ENCODE measurements at places on chromosomes 6 and 20. TPM values are rescaled to one million over a fixed set of nuclear protein-coding genes. Genes with fewer than 3 reads are reported as not detected.

PI3 gene
- total RNA-seq = not detected

GRCh38 chr6:105121981-105122380 lies 57.8 kb downstream of the POPDC3 start:
- DNase-seq = peak; percentile 5

CAPN11 gene
- not detected for total RNA-seq

DNA sequence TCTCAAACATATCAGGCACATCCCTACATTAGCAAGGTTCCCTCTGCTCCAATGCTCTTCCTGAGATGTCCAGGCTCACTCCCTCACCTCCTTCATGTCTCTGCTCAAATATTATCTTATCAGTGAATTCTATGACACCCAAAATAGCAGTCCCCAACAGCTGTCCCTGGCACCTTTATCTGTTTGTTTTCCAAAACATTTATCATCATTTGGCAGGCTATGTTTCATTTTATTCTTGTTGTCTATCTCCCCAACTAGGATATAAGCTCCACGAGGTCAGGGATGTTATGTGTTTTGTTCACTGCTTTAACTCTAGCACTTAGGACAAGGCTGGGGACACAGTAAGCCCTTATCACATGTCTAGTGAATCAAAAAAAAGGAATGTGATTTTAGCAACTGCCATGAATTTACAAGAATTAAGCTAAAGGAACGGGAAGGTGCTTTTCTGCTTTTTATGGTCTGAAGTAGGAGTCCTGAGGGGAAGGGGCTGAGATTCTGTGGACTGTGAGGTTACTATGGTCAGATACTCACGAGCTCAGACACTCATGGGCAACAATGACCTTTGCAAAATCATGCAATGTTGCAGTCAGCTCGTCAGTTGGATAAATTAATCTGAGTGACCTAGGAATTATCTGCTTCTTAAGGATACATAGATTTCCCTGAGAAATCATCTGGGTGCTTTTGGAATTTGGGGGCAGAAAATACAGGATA lies 1.9 kb upstream of the IL22RA2 start:
- DNase-seq = no peak

SLC32A1 gene
- total RNA-seq = not detected

- no peak for DNase-seq
Measured at GRCh38 chr6:135118134-135118730, 62.9 kb upstream of the MYB start.

- DNase-seq = peak; percentile 52
Measured at GRCh38 chr6:88722686-88723085, 240.7 kb downstream of the RNGTT start.

DNA sequence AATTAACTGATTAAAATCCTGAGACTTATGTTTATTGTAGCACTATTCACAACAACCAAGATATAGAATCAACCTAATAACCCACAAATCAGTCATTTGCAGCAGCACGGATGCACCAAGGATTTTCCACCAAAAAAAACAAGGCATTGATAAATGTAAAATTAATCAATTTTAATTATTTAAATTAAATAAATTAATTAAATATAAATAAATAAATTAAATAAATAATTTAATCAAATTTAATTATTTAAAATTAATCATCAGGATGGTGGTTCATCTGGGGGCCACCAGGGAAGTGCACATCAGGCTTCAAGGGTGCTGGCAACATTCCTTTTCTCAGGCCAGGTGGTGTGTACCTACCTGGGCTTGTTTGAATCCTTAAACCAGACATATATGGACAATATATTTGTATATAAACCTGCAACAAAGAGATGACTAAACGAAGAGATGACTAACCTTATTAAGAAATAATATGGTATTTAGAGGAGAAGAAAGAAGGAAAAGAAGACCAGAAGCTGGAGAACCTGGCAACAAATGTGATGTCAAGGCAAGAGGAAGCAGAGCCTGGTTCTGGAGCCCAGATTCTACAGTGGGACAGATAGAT lies 89.2 kb downstream of the CD164 start:
- DNase-seq = no peak

- no peak for DNase-seq
Measured at GRCh38 chr6:28726569-28727309, 197.0 kb downstream of the TRIM27 start.

DNA sequence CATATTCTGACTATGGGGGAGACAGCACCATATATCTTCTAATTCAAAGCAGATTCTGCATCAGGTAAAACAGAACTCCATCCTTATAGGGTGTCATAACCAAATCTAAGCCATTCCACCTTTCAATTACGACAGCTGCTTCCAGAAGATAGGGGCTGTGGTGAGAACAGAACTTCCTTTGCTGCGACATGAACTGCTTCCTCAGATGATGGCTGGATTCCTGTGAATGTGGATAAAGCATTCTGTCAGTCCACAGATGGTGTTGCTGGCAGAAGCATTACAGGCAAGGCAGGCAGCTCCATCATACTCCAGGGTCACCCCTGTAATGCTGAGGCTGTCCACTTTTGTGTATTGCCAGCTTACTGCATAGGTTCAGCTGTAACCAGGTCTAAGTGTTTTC lies 172.1 kb upstream of the PROKR2 start:
- no peak for DNase-seq

BLCAP gene
- total RNA-seq = 37.7 TPM

DNA sequence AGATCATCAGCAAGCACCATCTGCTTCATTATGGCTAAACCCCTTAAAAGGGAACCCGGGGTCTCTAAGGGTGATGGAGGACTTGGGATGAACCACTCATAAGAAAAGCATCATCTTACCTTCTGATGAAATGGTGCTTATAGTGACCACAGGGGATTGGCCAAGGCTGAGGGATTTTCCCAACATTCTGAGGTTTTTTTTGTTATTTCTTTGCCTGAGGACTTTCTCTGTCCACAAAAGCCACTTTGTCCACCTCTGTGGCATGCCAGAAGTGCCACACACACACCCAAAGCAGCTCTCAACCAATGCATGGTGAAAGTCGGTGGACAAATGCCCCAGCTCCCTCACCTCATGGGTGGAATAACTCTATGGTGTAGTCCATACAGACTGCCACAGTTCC lies 79.3 kb upstream of the TOP1 start:
- DNase-seq = no peak

RAET1E gene
- under 0.01 TPM for total RNA-seq

SOBP gene
- total RNA-seq = 1.9 TPM

DNA sequence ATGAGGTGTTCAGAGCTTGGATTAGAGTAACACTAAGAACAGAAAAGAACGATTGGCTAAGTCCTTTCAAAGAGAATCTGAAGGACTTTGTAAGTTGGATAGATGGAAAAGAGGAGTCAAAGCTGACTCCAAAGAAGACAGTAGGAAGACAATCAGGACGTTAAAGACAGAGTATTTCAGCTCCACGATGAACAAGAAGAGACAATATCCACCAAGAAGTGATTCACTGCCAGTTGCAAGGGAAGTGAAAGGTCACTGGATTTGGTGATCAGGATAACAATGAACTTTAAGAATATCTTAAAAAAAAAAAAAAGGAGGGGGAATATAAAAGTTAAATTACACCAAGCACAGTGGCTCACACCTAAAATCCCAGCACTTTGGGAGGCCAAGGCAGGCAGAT lies 17.9 kb downstream of the REPS1 start:
- DNase-seq = no peak

DNA sequence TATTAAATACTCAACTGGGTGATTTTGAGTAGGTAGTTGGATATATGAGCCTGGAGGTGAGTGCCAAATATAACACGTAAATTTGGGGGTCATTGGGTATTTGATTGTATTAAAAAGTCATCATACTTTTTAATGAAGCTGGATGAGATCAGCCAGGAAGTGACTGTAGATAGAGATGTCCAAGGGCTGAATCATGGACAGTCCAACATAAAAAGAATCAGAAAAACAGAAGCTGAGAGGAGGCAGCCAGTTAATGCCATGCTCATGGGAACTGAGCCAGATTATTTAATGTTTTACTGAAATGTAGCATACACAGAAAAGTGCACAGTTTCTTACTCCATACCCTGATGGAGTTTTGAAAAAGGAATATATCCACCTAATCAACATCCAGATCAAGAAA lies 435.5 kb upstream of the PLCB4 start:
- DNase-seq = no peak

CCR6 gene
- not detected for total RNA-seq

- DNase-seq = no peak
Measured at GRCh38 chr6:35176301-35177024, 35.3 kb upstream of the TCP11 start.

- DNase-seq = no peak
Measured at GRCh38 chr6:903761-904160, 210.8 kb upstream of the EXOC2 start.

GRCh38 chr6:46510651-46511050 lies 19.4 kb upstream of the RCAN2 start:
- DNase-seq = peak; percentile 67

DLK2 gene
- total RNA-seq = 0.64 TPM

GRCh38 chr6:72850469-72850868 lies 228.6 kb downstream of the KCNQ5 start:
- DNase-seq = no peak

GRCh38 chr6:5894357-5894756 lies 112.4 kb downstream of the NRN1 start:
- DNase-seq = no peak

DNA sequence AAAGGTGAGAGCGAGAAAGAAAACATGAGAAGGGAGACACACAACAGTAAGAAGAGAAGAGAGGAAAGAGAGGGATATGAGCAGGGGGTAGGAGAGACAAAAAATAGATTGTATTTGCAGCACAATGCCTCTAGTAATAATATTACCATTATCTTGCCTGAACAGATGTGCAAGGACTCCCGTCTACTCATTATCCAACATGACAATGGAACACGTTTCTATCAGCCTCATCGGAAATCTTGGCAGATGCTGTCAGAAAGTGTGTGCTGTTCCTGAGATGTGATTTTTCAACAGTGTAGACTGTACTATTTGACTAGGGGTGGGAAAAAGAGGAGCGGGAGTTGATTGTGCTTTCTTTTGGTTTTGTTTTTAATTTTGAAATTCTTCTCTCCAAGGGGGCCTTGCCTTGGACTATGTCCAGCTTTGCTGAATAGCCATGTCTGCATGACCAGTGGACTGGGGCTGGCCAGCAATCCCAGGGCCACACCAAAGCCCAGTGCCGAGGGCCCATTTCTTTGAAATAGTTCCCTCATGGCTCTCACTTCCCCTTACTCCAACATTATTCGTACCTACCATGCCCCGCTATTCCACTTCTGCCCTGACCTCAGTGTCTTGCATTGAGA lies 11.3 kb upstream of the TRAM2 start:
- DNase-seq = no peak

GRCh38 chr6:37074053-37074827 lies 68.8 kb downstream of the FGD2 start:
- peak; percentile 81 for DNase-seq

DNA sequence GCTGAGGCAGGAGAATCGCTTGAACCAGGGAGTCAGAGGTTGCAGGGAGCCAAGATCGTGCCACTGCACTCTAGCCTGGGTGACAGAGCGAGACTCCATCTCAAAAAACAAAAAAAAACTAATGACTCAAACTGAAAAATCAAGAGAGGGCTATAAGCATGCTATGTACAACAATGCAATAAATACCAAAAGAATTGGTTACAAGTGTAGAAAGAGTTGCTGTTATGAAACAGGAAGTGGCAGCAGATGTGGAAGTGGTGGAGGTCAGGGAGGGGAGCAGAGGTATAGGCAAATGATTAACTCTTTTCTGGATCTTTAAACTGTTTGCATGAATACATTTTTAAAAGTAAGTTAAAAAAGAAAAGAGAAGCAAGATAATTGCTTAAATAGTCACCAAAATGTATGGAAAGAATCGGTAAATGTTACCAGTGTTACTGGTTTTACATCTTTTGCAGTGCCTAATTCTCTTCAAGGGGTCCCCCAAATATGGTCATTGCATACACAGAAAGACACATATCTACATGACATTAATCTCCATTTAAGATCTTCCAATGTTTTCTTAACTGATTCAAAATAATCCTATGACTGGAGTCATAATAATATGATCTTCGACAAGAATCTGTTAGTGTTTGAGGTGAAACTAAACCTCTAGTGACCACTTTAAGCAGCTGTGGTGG lies 15.0 kb downstream of the CALHM6 start:
- DNase-seq = peak; percentile 29

- no peak for DNase-seq
Measured at GRCh38 chr6:102742028-102742427, 1348.5 kb downstream of the GRIK2 start.

PNPLA1 gene
- not detected for total RNA-seq

GRCh38 chr6:34673064-34673463 lies 23.5 kb downstream of the ILRUN start:
- no peak for DNase-seq

- DNase-seq = peak; percentile 37
Measured at GRCh38 chr6:100998111-100998510, 117.0 kb upstream of the ASCC3 start.

PPP1R3D gene
- 8.2 TPM for total RNA-seq

FAM209B gene
- total RNA-seq = not detected

GRCh38 chr6:167774881-167775280 lies 51.8 kb upstream of the AFDN start:
- no peak for DNase-seq

GTF3C6 gene
- total RNA-seq = 65.2 TPM

SNAP25 gene
- total RNA-seq = 8.6 TPM

GRCh38 chr6:35602133-35602946 lies 86.4 kb downstream of the FKBP5 start:
- peak; percentile 87 for DNase-seq

- DNase-seq = no peak
Measured at GRCh38 chr6:8420031-8420588, 15.2 kb downstream of the SLC35B3 start.

MCCD1 gene
- total RNA-seq = not detected

CTAGE9 gene
- not detected for total RNA-seq

OCSTAMP gene
- not detected for total RNA-seq

PLN gene
- 5.2 TPM for total RNA-seq

- peak; percentile 63 for DNase-seq
Measured at GRCh38 chr20:6122111-6122872, 538 bp downstream of the FERMT1 start.

GRCh38 chr6:90168693-90169131 lies 127.9 kb downstream of the BACH2 start:
- peak; percentile 51 for DNase-seq

GRM1 gene
- not detected for total RNA-seq

- no peak for DNase-seq
Measured at GRCh38 chr20:50526403-50526989, 16.3 kb downstream of the PTPN1 start.

DNA sequence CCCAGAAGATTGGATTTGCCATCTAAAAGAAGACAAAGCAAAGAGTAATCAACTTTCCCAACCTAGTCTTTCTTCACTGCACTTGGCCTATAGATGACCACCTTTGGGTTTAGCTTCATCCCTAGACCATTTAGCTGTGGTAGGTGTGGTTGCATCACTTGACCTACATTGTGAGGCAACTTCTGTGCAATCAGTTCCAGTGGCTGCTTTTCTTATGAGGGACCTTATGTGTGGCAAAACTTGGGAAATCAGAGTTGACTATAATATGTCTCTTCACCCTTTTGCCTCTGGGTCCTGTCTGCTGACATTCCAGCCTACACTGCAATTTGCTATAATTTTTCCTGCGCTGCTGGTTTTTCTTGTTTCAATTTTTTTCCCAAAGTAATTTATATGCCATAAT lies 55.2 kb downstream of the PRDM13 start:
- no peak for DNase-seq

MPC1 gene
- total RNA-seq = 22.0 TPM

- DNase-seq = no peak
Measured at GRCh38 chr6:13250703-13251102, 77.6 kb downstream of the TBC1D7 start.

Measured in fibroblast of villous mesenchyme (primary cell).